Muscle of arm (tissue), 14 donors: ENCODE measurements at places on chromosomes 2 and 18.

- DNase-seq = no peak
Observed at GRCh38 chr2:121502246-121502645, 28.4 kb upstream of the RNU4ATAC start.

DNA sequence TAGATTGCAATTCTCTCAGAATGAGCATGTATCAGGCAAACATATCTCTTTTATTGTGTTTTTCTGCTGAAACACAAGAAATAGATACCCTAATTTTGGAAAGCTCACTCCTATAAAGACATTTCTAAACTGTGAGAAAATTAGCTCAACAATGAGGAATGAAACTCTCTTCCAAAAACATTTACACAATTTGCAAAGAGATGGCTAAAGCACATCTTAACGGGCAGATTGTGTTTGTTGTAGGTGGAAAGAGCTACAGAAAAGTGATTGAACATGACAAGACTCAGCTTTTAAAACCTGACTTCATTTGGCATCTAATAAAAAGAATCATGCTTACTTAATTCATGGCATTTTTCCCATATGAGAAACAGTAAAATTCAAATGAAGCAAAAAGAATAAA, 175.0 kb upstream of the SLC39A10 start:
- no peak for DNase-seq

- no peak for DNase-seq
Observed at GRCh38 chr2:122864728-122865127, 1109.3 kb downstream of the TSN start.

GRCh38 chr2:32262105-32262504, 2.6 kb downstream of the NLRC4 start:
- DNase-seq = peak; percentile 4

GRCh38 chr2:96530144-96530430, 6.5 kb upstream of the ARID5A start:
- DNase-seq = no peak

GRCh38 chr2:215664847-215665525, 229.1 kb upstream of the FN1 start:
- DNase-seq = no peak
